Stimulated activated CD8-positive, alpha-beta memory T cell treated with anti-CD3 and anti-CD28 coated beads, Interleukin-2, amount 100 ng/mL, for 1 hour (primary cell): ENCODE measurements at places on chromosomes 1 and 21.

- DNase-seq = no peak
These were observed 4.5 kb downstream of the PAX7 start for GRCh38 chr1:18635070-18635577.

GRCh38 chr1:55716151-55716550 lies 501.0 kb upstream of the USP24 start:
- DNase-seq = no peak

GRCh38 chr1:109787211-109787844 lies 23.6 kb upstream of the EPS8L3 start:
- no peak for DNase-seq

DNA sequence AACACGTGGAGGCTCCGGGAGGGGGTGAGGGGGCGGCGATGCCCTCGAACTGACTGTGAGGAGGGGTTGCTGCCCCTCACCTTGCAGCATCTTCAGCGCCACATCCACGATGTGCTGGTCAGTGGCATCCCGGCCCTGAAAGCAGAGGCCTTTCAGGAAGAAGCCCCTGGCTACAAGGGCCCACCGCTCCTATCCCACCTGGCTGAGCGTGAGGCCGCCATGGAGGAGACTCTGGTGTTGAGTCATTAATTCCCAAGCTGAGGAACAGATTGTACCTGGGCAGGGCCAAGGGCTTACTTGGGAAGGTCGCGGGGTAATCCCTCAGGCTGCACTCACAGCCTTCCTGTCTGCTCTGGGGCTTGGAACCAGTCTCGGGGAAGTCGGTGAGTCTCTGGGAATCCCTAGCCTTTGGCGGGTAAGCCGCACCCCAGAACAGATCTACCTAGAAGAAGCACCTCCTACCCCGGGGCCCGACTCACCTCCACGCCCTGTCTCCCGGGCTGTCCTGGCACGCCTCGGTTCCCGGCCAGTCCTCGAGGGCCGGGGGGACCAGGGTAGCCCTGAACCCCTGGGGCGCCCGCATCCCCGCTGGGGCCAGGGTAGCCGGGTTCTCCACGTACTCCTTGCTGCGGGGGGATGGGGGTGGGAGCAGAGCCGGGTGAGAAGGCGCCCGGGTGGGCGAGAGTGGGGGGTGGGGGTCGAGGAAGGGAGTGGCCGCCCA lies 13.9 kb downstream of the COL9A2 start:
- no peak for DNase-seq

- no peak for DNase-seq
These were observed 365.8 kb upstream of the DPYD start for GRCh38 chr1:98286656-98287055.

DNA sequence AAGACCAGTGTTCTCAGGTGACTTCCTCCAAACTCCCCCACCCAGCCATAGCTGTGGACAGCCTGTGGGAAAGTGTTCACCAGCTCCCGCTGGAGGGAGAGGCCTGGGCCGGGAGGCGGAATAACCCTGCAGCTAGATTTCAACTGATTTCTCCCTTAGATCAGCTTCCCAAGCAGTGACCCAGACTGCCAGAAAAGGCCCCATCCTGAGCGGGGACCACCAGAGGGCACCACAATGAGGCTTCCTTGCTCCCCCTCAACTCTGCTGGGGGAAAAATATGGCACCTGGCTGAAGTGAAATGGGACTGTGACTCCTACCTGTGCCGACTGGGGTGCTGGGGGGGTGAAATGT lies 50.8 kb downstream of the RHBG start:
- DNase-seq = no peak

- DNase-seq = no peak
These were observed 53.9 kb upstream of the FBXO28 start for GRCh38 chr1:224059897-224060427.

DNA sequence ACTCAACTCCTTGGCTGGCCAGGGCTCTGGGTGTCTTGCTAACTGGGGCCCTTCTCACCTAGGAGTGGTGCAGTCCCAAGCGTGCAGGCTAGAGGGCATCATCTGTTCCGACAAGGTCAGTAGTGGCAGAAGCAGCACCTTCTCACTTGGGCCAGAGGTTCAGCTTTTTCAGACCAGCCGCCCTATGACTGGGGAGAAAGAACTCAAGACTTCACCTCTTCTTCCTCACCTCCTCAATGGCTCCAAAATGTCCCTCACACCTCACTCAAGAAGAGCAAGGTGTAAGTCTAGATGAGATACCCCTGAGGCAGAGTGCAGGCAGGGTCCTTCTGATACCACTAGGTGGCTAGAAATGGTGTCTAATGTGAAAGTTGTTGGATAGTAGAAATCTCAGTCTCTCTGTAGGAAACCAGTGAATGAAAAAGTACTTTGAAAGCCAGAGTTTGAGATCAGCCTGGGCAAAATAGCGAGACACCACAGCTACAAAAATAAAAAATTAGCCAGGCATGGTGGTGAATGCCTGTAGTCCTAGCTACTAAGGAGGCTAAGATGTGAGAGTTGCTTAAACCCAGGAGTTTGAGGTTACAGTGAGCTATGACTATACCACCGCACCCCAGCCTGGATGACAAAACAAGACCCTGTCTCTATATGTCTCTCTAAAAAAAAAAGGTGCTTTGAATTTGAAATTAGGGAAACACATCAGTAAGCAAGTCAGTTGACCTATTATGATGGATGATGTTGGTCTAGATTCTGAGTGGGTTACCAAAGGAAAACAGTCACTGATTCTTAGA lies 8.6 kb upstream of the IL20 start:
- DNase-seq = no peak

- DNase-seq = no peak
These were observed 44.8 kb upstream of the FBXO28 start for GRCh38 chr1:224069138-224069537.

DNA sequence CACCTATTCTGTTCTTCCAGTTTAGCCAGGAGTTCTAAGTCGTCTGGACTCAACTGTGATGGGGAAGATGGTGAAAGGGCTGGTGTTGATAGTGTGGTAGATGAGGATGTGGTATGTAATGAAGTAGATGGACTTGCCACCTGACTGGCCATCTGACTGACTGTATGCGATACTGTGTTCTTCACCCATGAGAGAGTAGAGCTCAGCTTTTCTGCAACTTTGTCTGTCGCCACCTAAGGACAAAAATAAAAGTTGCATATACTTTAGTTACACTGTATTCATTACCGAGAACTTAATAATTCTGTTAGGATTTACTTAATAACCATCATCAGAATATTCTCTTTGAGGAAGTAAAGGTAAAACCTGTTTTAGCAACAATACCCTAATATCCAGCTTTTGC lies 48.5 kb downstream of the EVI5 start:
- DNase-seq = no peak

DNA sequence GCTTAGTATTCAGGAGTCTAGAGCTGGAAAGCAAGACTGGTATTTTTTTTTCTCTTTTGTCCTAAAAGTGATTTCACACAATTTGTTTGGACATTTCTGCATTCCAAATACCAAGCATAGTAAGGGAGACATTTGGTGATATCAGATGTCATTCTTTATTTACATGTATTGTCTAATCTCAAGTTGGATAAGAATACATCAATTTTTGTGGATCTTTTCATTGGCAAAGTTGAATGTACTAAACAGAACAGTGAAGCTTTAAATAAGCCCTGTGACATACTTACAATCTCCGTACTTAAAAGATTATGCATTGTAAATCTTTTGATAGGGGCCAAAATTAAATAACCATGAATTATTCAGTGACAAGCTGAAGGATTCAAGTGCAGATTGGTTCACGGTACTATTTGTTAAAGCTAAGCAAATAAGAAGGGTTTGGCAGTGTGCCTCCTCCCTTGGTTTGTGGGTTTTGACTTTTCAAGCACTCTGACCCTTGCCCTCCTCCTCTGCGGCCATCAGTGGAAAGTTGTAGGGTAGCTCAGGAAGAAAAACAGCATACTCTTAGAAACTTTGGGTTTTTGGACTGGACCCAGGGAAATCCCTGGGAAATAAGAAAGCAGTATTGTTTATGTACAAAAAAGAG lies 663.7 kb downstream of the ADGRL2 start:
- DNase-seq = no peak

GRCh38 chr1:56202796-56203492 lies 376.4 kb downstream of the PLPP3 start:
- no peak for DNase-seq

DNA sequence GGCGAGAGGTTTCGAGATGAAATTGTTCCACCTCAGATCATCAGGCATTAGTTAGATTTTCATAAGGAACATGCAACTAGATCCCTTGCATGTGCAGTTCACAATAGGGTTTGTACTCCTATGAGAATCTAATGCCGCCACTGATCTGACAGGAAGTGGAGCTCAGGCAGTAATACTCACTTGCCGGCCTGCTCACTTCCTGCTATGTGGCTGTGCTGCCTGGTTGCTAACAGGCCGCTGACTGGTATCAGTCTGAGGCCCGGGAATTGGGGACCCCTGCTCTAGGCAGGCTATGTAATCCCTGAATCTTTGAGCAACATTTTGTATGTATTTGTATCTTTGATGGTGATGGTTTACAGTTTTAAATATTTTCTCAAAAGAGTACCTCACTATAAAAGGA lies 32.5 kb downstream of the XKR8 start:
- DNase-seq = peak; percentile 4

DNA sequence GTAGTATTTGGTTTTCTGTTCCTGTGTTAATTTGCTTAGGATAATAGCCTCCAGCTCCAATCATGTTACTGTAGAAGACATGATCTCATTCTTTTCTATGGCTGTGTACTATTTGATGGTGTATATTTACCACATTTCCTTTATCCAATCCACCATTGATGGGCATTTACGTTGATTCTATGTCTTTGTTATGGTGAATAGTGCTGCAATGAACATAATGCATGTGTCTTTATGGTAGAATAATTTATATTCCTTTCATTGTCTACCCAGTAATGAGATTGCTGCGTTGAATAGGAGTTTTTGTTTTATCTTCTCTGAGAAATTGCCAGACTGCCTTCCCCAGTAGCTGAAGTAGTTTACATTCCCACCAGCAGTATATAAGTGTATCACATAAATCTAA lies 538.8 kb downstream of the LRRIQ3 start:
- DNase-seq = no peak

DNA sequence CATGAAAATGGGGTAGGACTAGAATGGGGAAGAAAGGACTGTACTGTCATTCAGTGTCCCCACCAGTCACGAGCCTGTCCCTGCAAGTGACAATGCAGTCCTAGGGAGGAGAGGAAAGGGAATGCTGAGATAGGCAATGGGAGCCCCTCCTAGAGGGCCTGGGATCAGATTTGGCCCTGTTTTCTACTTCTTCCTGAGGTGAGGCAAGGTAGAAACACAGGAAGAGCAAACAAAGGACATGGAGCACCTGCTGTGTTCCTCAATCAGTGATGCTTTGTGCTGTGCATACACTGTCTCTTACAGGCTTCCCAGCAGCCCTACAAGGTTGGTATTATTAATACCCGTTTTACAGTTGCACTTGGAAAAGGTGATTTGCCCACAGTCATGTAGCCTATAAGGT lies 6.1 kb downstream of the FABP3 start:
- no peak for DNase-seq

DNA sequence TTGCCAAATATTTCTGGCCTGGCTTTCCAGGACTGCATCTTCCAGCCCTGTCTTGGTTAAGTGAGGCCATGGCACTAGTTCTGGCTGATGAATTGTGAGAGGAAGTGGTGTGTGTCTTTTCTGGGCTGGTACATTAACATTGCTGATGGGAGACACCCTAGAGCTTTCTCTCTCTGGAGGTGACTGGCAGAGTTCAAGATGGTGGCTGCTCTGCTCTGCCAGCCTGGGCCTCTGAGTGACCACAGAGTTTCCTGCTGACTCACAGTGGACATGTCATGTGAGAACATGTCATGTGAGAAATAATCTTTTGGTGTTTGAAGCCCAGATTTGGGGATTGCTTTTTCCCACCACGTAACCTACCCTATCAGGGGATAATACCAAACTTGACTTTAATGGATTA lies 218.0 kb upstream of the KIAA0040 start:
- no peak for DNase-seq

- DNase-seq = no peak
These were observed 16.5 kb downstream of the ZNF697 start for GRCh38 chr1:119631433-119632102.

DNA sequence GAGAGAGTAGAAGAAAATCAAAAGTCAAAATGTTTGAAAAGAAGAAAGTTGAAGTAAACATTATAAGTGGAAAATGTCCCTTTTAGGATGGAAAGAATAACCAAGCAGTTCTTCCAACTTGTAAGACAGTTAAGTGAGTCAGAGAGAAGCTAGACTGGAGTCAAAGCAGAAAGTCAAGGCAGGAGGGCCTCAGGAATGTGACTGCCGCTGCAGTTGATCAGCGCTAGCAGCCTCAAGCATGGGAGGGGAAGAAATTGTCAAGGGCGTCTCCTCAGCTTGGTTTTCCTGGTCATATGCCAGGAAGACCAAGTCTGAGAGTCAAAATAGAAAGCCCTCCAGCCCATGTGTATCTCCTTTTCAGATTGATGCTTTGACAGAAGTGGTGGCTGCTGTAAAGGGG lies 23.2 kb downstream of the HAO2 start:
- DNase-seq = no peak

DNA sequence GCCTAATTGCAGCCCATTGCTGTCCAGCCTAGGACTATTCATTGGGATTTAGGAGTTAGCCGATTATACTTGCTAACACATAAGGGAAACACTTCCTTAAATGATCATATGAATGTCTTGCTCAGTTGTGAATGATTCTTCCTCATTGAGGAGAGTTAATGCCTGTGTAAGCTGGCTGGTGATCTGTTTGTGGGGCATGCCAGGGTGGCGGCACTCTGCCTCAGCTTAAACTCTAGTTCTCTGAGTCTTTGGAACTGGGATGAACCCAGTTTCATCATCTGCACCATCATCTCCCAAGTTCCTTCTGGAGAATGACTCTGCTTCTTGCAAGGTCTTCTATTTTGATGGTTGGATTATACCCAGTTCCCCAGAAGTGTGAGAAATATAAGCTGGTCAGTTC lies 23.9 kb upstream of the SLAMF6 start:
- no peak for DNase-seq

DNA sequence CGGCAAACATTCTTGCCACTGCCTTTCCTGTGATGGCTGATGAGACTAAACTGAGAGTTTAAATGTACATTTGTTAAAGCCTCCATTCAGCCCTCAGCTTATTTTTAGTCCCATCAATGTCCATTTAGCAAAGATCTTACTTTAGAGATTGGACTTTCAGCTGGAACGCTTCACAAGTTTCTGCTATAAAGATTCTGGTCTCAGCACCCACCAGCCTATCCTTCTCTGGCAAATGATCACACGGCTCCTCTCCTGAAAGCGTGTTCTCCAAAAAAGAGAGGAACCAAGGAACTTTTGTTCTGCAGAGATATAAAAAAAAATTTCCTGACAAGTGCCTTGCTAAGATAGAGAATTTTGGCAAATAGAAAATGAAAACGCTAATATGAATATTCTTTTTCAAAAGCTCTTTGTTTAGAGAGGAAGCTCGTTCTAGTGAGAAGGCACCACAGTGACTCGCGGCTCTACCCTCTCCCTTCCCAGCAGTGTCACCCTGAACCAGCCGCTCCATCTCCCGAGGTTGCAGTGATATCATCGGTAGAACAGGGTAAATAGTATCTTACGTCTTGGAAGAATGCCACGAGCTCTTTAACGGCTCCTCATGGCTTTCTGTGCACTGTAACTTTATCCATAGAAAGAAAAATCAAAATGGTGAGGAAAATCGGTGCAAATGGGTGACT lies 200.2 kb downstream of the APP start:
- DNase-seq = no peak
